BJ (cell line): ENCODE measurements at places on chromosomes 2 and 18.
A peak's percentile ranks its signal among the peaks of the same experiment; 100 is the strongest.

GRCh38 chr18:48605408-48605845, 66.6 kb downstream of the CTIF start:
- DNase-seq, result no peak

- DNase-seq, result no peak
Observed at GRCh38 chr2:128818704-128819491, 500.2 kb upstream of the HS6ST1 start.

DNA sequence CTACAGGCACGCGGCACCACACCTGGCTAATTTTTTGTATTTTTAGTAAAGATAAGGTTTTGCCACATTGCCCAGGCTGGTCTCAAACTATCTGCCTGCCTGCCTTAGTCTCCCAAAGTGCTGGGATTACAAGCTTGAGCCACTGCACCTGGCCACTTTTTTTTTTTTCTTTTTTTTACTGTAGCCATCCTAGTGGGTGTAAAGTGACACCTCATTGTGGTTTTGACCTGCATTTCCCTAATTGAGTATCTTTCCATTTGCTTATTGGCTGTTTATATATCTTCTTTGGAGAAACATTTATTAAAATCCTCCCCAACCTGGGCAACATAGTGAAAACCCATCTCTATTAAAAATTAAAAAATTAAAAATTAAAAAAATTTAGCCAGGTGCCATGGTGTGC, 12.0 kb downstream of the PCBP1 start:
- DNase-seq, result no peak

- no peak for DNase-seq
Observed at GRCh38 chr18:13399511-13399910, 181.0 kb downstream of the LDLRAD4 start.

DNA sequence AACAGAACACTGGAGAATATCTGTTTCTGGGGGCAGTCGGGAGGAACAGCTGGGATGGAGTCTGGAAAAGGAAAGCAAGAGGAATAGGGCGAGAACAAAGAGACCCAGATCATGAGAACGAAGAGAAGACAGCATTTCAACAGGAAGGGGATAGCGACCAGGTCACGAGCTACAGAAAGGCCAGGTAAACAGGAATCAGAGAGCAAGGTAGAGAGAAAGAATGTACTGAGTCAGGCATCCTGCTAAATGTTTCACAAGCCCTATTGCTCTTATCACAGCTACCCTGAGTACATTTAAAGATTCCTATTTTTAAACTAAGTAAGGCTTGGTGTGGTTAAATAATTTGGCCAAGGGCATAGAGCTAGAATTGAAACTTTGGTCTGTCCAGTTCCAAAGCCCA, 254.9 kb upstream of the RAB12 start:
- DNase-seq, result no peak

- DNase-seq, result peak; percentile 17
Observed at GRCh38 chr2:99926986-99927385, 215.4 kb downstream of the AFF3 start.

GRCh38 chr2:25330273-25330672, 11.5 kb downstream of the DNMT3A start:
- DNase-seq, result no peak

DNA sequence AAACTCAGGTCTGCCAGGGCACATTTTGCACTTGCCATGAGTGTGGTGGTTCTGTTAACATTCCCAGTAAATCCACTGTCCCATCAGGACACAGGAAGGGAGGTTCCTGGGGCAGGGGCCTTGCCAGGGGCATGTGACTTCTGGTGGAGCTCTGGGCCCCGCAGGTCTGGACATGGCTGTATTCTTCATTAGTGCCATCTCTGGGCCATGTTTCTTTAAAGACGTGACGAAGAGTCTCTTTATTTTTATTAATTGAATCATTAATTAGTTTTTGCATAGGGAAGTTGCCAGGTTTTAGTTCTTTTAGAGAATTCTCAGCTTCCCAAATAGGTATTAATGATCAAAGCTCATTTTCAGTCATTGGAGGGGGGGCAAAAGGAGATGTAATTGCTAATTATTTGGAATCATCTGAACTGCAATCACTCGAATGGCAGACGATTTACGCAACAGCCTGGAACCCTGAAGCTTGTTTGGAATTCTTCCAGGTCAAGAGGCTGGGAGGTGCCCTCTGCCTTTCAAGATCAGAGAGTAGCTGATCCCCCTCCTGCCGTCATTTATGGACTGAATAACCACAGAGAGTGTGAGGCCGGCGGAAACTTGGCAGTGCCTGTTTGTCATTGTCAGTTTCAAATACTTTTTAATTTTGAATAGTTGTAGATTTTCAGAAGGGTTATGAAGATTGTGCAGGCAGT, 106.2 kb downstream of the RTP5 start:
- DNase-seq, result no peak

GRCh38 chr2:128269063-128269989, 49.3 kb downstream of the HS6ST1 start:
- no peak for DNase-seq

- DNase-seq, result no peak
Observed at GRCh38 chr18:7892556-7892955, 325.4 kb downstream of the PTPRM start.

DNA sequence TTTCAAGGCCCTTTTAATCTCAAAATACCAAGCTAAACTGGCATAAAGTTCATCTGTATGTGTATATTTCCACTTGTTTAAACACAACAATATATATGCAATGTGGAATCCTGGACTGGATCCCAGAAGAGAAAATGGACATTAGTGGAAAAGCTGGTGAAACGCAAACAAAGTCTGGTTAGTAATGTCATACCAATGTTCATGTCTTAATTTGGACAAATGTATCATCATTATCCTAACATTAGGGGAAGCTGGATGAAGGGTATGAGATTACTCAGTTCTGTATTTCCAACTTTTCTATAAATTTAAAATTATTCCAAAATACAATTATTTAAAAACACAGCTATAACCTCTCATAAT, 3.8 kb downstream of the SP3 start:
- no peak for DNase-seq

DNA sequence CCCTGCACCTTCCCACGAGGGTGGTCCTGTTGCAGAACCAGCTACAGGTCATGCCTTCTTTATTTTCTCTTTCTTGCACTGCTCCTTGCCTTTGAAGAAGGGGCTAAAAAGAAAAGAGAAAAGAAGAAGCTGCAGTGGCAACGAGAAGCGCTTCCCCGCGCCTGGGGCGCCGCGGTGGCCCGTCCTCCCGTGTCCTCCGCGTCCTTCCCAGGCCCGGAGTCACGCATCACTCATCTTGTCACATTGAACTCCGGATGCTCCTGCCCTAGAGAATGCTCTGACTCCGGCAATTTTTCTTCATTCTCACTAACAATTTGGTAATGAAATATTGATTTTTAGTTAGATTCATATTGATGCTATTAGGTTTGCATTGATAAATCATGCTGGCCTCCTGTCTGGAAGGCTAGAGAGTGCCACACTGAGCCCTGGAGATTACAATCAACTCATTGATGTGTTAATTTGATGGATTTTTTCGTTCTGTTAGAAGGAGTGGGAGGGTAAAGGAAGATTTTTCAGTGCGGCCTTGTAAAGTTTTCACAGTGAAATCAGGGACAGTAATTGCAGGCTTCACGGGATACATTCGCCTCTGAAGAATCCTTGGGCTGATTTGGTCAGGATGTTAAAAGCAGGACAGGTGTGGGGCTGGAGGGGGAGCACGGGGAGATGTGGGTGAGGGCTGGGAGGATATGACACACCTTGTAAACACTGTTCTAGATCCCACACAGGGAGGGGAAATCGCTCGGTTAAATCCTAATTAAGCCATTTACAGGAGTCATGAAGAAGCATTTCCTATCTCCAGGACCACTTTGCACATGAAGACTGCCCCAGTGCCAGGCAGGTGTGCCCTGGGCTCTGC, 349.3 kb downstream of the ZNF516 start:
- no peak for DNase-seq

DNA sequence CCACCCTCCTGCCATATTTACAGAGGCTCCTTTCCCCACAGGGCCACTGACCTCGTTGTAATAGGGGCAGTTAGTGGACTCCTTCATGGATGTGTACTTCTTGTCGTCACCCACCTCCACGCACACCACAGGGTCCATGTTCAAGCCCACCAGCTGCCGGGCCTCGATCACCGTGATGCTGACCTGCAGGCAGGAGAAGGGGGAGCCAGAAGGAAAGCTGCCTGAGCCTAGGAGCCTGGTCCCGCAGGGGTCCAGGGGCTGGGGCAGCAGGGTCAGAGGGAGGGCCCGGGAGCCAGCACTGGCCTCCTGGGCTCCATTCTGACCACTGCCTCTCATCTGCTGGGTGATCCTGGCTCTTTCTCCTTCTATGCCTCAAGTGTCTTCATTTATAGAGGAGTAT, 17.0 kb upstream of the OTOF start:
- DNase-seq, result no peak

DNA sequence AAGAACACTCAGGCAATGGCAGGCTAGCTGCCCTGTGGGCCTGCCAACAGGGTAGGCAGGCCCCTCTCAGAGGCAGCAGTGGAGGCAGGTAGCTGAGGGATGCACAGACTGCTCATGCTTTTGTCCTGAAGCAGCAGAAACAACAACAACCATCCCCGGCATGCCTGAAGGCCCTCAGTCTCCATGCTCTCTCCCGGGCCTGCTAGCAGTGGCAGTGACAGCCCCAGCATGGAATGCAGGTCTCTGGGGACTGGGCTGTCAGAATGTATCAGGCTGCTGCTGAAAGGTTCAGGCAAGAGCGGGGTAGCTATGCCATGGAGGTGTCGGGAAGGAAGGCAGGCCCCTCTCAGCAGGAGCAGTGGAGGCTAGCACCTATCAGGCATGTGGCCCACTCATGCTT, 209.8 kb downstream of the KCNJ3 start:
- DNase-seq, result no peak

GRCh38 chr2:23221901-23222300, 163.1 kb upstream of the KLHL29 start:
- DNase-seq, result no peak

DNA sequence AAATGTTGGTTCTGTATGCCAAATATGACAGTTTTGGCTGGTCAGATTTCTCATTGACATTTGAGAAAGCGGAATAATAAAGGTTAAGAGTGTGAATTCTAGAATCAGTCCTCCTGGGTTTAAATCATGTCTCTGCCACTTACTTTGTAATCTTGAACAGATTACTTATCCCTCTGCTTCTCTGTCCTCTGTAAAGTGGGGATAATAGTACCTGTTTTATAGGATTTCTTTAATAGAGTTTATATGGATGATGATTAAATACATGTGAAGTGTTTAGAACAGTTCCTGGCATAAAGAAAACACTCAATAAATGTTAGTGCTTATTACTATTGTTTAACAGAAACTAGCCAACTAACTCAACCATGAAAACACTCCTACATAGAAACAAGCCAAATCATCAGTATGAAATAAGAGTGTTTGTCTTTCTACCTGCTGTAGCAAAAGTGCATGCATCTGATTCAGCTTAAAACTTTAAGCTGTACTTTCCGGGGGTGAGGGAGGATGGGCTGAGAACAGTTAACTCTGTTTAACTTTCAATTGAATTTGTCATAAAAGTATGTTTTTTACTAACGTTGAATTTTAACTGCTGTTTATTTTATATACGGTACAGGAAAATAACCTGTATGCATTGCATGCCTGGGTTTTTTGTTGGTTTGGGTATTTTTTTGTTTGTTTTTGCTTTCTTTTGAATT, 6.8 kb downstream of the HTR2B start:
- DNase-seq, result no peak

GRCh38 chr2:131572175-131572574, 44.5 kb downstream of the CCDC74A start:
- DNase-seq, result no peak

DNA sequence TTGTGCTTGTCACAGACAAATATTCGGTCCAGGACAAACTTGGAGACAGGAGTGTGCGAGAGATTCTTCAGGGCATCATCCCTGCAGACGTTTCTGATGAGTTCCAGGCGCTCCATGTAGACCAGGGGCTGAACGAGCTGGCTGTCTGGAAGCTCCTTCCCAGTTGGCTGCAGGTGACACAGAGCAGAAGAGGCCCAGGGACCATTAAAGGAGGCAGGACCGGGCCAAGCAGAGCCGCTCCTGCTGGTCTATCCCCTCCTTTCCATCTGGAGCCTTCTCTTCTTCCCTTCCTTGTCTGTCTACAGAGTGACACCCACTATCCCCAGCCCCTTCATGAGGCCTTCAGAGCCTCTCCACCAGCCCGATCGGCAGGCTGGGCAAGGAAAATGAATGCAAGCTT, 19.5 kb downstream of the CHST10 start:
- no peak for DNase-seq

DNA sequence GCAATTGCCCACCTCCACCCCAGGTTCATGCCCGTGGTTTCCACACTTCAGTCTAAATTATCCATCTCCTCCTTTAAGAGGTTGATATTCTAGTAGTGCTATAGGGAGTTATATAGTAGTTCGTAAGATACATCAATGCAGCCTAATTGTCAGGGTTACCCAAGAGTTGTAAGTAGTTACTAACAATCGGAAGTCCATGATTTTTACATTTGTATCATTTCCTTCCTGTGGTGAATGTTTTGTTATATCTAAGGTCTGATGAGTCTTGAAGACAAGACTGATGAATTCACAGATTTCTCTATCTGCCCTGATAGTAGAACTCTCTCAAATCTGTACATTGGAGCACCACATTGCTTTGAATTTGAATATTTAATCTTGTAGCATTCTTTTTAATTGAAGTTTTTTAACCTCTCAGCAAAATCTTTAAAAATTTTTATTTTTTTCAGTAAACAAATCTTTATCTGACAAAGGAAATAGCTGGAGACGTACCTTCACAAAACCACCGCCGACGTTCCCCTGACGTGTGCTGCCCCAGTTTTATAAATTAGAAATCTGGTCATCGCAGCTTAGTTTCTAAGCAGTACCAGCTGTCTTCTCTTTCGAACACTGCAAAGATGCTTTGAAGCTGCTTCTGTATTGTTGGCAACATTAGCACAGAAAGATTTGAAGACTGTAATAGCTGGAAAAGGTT, 264.5 kb downstream of the SOCS6 start:
- no peak for DNase-seq

- no peak for DNase-seq
Observed at GRCh38 chr18:9943311-9943710, 29.5 kb downstream of the VAPA start.

- DNase-seq, result no peak
Observed at GRCh38 chr18:4639628-4640310, 184.7 kb upstream of the DLGAP1 start.

- no peak for DNase-seq
Observed at GRCh38 chr2:39119732-39120520, 925 bp downstream of the SOS1 start.

DNA sequence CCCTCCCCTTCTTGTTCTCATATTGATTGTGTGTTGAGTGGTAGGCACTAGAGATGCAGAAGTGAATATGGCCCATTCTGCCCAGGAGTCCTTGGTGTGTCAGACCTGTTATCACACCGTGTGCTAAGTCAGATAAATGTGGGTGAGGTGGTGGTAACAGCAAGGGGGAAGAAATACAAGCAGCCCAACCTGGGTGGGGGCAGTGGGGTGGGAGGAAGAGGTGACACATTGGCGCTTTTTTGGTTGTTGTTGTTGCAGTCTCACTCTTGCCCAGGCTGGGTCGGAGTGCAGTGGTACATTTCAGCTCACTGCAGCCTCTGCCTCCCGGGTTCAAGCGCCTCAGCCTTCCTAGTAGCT, 12.8 kb downstream of the B3GNT2 start:
- no peak for DNase-seq

GRCh38 chr2:96449174-96449573, 56.0 kb downstream of the NEURL3 start:
- DNase-seq, result no peak
